Activated CD4-positive, alpha-beta T cell treated with anti-CD3 and anti-CD28 coated beads, Interleukin-10, Interleukin-2, amounts not matched to agents 100 ng/mL and 50 ng/mL, durations not matched to agents 16 hours and 8 hours (primary cell): ENCODE measurements at places on chromosomes 5 and 9.
A peak's percentile ranks its signal among the peaks of the same experiment; 100 is the strongest.

DNA sequence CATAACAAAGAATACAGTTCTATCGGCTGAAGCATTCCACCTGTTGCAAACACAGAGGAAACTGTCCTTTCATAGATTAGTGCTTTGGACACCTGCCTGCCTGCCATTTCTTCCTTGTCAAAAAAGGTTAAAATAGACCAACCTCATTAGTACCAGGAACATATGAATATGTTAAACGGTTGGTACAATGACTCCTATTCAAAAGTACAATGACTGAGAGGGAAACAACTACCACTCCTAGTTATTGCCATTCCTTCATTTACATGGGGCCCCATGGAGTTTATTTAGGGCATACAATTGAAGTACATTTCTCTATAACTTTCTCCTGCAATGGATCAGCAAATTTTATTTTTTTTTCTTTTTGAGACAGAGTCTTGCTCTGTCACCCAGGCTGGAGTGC, 77.4 kb upstream of the PIP5K1B start:
- no peak for DNase-seq

- peak; percentile 82 for DNase-seq
Observed at GRCh38 chr5:321230-321725, at the start of gene AHRR. AHRR (plus strand) TSS chr5:321714; CDS start chr5:343903, 22,189 bp downstream.

GRCh38 chr9:130245474-130245873, 20.1 kb upstream of the HMCN2 start:
- DNase-seq = no peak

DNA sequence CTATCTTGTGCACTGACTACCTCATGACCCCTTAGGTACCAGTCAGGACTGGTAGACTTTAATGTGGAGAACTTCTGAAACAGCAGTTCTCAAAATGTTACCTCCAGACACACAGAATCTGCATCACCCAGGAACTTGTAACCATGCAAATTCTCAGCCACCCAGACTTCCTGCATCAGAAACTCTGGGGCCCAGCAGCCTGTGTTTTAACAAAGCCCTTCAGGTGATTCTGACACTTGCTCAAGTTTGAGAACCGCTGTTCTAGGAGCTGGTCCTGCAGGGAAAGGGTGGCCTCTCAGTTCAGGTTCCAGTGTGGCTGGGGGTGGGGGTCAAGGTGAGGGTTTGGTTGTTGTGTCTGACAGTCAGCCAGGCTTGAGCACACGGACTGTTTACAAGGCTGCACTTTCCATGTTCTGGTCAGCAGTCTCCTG, 28.4 kb downstream of the ZFP62 start:
- peak; percentile 76 for DNase-seq

DNA sequence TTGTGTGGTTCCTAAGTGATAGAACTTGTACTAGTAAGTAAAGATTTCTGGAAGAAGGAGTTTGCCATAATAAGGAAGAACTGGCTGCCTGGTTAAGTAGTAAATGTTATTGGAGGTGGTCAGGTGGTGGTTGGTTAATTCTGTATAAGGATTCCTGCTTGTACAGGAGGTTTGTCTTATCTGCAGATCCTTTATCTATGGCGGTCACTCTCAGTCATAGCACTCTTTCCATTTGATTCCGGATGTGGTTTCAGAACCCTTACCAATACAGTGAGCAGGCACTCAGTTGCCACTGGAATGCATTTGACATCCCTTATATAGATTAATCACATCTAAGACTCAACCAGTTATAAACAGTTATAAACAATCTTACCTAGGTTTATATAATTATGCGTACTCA, 50.3 kb downstream of the RAD50 start:
- peak; percentile 64 for DNase-seq

GRCh38 chr5:2996687-2997086, 245.2 kb upstream of the IRX2 start:
- DNase-seq = no peak

- peak; percentile 77 for DNase-seq
Observed at GRCh38 chr9:79623799-79624721, 52.3 kb downstream of the TLE4 start.

GRCh38 chr9:31185831-31186230, 1198.6 kb upstream of the ACO1 start:
- DNase-seq = peak; percentile 1

DNA sequence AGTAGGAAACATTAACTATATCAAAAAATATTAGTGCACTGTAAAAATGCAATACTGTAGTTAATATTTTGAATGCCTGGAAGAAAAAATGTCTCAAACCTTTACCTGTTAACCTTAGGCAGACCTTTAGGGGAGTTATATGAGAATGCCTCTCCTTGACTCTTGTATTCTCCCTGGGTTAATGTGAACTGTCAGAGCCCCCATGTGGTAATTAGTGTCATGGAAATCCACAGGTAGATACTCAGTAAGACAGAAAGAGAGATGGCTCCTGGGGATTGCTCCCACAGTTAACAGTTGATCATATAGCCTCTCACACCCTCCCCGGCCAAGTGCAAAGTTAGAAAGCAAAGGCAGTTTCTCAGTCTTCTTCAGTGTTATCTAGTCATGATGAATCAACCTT, 742.8 kb downstream of the NR2F1-AS1 start:
- DNase-seq = no peak

DNA sequence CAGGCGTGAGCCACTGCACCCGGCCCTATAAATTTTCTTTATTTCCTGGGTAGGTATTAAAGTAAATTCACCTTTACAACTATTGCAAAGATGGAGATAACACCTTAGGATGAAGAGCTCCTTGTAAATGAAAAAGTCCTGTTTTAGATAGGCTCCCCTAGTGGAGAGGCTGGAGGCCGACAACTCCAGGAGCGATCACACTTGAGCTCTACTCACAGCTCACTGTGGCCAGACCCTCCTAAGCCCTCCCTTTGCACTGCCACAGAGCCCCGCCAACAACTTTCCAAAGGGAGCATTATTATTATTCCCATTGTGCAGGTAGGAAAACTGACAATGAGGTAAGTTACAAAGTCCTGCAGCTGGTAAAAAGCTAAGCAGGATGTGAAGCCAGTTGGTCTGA, 139.1 kb upstream of the ERCC6L2 start:
- DNase-seq = peak; percentile 5

GRCh38 chr5:107247427-107247826, 423.3 kb downstream of the EFNA5 start:
- no peak for DNase-seq

- no peak for DNase-seq
Observed at GRCh38 chr5:125409861-125410536, 663.6 kb upstream of the ZNF608 start.

DNA sequence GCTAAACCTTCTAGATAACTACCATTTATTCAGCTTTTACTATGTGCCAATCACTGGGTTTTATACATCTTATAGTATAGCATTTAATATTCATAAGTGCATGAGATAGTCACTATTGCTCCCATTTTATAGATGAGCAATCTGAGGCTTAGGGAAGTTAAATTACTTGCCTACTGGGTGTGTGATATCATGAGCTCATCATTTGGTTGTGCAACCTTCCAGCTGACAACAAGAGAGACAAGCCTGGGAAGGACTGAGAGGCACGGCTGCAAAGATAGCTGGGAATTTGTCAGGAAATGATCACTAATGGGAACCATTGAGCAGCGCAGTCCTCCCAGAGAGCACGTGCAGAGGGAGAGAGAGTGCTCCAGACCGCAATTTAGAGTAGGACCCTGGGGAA, 481.6 kb upstream of the KIF2A start:
- DNase-seq = no peak

- DNase-seq = no peak
Observed at GRCh38 chr9:81266086-81266485, 423.3 kb downstream of the TLE1 start.

- no peak for DNase-seq
Observed at GRCh38 chr9:129694243-129694646, 28.8 kb downstream of the PRRX2 start.

GRCh38 chr9:18622186-18622836, 148.4 kb downstream of the ADAMTSL1 start:
- no peak for DNase-seq

DNA sequence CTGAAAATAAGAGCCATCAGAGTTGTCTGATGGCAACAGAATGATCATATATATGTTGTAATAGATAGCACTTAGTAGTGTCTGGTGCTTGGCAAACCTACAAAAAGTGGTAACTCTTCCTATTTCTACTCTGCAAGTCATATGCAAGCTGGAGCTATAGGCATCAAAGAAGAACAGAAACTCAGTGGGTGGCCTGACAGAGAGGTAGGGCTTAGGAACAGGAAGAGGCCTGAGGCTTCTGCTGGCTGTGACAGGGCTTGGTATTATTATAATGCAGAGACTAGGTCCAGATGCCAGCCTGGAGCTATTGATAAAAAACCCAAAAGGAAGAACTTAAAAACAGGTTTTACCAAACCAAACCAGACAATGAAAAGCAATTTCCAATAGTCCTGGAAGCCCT, 4.4 kb upstream of the DIAPH1 start:
- peak; percentile 61 for DNase-seq

DNA sequence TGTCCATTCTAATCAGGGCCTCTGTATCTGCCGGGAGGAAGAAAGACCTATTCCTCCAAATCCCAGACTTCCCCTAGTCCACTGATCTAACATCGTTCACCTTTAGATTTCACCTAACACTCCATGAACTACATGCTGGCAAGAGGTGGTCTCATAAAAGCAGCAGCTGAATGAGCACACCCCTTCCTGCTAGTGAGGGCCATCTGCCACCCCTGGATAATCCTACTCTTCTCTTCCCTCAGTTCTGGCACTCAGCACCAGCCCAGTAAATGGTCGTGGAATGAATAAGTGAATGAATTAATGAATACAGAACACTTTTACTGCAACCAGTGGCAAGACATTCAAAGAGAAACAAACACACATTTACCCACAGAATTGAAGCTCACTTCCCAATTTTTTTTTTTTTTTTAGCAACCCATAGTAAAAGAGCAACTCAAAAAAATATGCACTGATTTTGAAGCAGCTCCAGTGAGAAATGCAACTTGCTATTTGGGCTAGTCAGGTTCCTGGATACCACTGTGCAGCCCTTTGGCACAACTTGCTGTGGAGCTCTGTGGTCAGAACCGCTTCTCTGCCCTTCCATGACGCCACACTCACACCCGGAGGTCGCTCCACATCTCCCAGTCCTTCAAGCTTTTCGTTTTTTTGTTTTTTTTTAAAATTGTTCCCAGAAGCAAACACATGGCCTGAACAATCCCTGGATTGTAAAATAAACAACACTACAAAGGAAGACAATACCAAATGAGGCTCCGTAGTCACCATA, 6.2 kb downstream of the RNF183 start:
- DNase-seq = no peak

DNA sequence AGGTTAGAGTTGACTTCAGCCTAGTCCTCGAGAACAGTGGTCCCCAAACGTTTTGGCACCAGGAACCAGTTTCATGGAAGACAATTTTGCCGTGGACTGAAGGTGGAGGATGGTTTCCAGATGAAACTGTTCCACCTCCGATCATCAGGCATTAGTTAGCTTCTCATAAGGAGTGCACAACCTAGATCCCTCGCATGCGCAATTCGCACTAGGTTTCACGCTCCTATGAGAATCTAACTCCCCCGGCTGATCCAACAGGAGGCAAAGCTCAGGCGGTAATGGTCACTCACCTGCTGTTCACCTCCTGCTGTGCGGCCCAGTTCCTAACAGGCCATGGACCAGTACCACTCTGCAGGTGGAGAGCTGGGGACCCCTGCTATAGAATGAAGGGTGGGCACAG, 163.6 kb downstream of the CDH6 start:
- DNase-seq = no peak

DNA sequence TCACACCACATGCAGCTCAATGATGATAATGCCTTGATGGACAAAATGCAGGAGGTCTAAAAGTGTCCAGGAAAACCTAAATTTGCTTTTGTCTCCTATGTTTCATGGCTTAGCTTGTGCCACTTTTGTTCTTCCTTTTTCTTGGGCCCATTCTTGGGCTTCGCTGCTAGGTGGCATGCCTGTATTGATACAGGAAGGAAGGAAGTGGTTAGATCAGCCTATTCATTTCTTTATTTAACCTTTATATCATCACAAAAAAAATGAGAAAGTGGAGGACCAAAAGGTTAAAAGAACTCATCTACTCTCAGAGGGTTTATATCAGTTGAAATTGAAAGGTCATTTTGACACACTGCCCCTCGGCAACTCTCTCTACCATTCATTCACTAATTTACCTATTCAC, 260.2 kb downstream of the ARHGAP26 start:
- peak; percentile 48 for DNase-seq

DNA sequence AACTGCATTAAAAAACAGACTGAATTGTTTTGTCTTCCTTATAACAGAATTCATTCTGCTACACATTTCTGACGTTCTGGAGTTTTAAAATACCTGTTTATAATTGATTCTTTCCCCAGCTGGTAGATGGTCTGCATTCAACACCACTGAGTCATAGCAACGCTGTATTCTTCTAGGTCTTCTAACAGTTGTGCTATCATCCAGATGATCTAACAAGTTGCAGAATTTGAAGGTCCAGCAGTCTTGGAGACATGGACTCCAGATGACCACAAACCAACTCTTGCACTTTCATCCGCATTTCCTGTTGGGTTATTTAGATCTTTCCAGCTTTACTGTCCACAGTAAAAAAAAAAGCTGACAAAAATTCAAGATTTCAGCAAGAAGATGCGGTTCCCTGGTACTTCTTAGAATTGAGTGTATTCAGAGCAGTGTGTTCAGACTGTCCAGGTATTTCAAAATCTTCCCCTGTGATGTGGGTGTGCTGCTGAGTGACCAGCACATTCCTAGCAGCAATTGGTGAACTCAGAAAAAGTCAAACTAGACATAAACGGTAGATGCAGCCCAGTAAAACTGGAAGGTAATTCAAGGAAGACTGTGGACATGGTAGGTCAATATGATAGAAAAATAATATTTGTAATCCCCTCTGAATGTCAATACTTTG, 50.2 kb downstream of the CSNK1A1 start:
- DNase-seq = no peak

DNA sequence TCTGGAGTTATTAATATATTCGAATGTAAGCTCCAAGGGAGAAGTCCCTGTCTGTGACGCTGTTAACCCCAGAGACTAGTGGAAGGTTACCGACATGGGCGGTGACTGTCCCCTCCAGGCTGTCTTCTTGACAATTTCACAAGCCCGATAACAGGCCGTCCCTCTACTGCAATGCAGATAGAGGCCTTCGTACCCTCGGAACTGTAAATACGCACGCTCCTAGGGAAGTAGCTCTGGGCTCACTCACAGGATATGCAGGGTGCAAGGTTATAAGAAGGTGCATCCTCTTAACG, 680 bp upstream of the RFK start:
- peak; percentile 64 for DNase-seq

GRCh38 chr9:20300430-20301115, 321.7 kb downstream of the MLLT3 start:
- DNase-seq = no peak

GRCh38 chr9:118561051-118561450, 808.2 kb downstream of the BRINP1 start:
- no peak for DNase-seq
